T-helper 1 cell (primary cell): ENCODE measurements at places on chromosomes 7 and 10.

- no peak for DNase-seq
Measured at GRCh38 chr7:4792537-4793126, 17.2 kb downstream of the AP5Z1 start.

GRCh38 chr10:35644050-35644950 is 2.2 kb upstream of the FZD8 start:
- no peak for DNase-seq

DNA sequence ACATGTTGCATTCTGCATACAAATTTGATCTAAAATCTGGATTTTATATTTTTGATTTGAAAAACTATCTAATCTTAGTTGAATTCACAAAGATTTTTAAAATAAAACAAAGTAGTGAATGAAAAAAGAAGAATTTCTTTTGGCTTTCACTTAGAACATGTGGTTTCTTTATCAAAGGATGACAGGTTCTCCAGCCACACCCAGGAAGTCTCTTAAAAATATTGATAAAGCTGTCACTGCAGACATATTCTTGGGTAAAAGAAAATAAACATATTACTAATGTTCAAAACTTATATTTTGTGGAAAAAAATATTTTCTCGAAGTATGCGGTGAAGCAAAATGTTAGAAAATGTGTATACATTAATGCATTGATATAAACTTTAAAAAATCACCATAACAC is 44.3 kb downstream of the ARL4A start:
- DNase-seq: peak; percentile 28

- DNase-seq: no peak
Measured at GRCh38 chr10:120477021-120477742, 20.2 kb downstream of the PLPP4 start.
